ENCODE measurements at places on chromosomes 2 and 18. TPM values are rescaled to one million over a fixed set of nuclear protein-coding genes. Genes with fewer than 3 reads are reported as not detected.

STAT4 gene
- total RNA-seq, result 2.3 TPM

DNA sequence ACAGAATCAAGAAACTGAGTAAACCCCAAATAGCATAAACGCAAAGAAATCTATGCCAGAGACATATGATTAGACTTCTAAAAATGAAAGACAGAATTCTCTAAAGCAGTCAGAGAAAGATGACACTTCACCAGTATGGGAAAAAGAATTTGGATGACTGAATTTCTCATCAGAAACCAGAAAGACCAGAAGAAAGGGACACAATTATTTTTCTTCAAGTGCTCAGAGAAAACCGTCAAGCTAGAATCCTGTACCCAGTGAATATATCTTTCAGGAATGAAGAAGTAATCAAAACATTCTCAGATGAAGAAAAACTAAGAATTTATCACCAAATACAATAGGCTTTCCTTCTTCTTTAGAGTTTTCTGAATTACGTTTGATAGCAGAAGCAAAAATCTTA, 14.2 kb upstream of the ESPNL start:
- no peak for DNase-seq

SH3BP4 gene
- total RNA-seq, result 11.4 TPM

DNA sequence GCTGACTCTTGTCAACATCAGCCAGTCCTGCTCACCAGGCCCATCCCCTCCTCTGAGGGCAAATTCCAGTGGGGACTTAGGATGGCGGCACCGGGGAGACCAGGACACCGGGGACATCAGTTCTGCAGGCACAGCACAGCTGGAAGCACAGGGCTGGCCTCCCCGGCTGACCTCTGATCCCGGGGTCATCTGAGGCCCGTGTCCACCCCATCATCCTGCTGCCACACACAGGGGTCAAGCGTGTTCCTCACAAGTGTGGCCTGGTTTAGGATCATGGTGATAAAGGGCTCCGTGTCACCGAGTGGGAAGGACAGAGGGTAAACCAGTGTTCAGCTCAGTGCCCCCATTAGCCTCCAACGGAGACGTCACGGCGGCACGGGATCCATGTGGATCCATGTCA, 58.1 kb upstream of the CTDP1 start:
- no peak for DNase-seq

DNA sequence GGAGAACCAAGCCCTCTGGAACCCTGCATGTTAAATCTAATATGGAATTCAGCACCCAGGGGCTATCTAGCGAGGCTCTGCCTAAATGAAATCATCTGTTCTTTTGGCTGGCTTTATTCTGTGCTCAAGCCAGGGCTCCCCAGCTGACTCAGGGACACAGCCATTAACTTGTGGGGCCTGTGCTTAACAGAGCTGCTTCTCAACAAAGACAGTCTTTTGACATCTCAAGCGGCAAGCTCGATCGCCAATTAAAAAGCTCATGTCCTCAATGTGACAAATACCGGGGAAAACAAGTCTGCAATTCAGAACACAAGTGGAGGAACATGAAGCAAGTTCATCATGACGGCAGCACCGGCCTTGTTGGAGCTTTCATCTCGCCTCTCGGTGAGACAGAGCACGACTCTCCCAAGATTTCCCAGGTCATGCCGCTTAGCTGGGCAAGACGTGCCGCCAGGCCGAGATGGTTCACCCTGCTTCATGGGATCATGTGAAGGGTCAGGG, 64.9 kb downstream of the KLHL29 start:
- no peak for DNase-seq
